ENCODE measurements at places on chromosomes 2 and 18.

DNA sequence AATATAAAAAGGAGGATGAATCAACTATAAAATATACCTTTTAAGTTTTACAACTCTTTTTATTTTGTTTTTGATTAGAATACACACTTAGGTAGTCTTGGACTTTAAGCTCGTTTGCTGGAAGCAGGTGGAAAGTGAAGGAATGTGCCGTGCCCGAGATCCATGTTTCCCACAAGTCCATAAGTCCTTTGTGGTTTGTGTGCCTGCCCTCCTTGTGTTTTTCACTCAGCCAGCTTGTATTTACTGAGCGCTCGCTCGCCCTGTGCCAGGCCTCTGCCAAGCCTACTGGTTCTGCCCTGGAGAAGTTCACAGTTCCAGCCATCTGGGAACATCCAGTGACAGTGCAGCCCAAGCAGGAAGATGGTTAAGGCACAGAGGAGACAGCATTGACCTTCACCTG is 142.6 kb downstream of the MGAT5 start:
- DNase-seq: no peak

DNA sequence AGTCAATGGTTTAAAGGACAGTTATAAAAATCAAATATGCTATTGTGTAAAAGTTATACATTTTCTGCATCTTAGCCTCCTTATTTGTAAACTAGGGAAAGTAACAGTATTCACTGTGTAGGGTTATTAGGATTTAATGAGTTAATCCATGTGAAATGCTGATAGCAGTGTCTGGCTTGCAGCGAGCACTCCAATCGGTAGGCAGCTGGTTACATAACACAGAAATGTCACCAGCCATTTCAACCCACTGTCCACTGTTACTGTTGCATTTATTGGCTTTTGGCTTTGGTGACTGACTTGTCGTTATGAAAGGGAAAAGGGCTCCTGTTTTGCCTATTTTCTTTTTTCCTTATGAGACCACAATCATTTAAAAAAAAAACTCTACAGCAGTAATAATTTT is 38.9 kb downstream of the ID2 start:
- DNase-seq: no peak

DNA sequence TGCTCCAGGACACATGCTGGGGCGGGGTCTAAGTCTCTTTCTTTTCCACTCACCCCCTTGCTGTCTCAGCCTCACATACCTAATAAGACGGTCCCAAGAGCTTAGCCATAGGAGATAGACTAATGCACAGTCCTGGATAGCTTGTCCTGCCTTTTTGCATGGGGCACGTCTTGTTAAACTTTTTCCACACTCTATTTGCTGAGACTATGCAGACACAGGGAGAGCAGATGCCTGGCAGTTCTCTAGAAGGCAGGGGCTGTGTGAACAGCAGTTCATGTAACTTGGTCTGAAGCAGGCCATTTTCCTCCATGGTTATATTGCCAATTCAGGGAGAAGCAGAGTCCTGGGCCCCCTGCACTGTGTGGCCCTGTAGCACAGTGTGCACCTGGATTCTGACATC is 142.1 kb downstream of the SEPTIN10 start:
- DNase-seq: no peak

GRCh38 chr2:63786471-63786870 is 55.2 kb upstream of the UGP2 start:
- no peak for DNase-seq

- no peak for DNase-seq
These were observed 249.0 kb upstream of the TANK start for GRCh38 chr2:160911258-160911657.

DNA sequence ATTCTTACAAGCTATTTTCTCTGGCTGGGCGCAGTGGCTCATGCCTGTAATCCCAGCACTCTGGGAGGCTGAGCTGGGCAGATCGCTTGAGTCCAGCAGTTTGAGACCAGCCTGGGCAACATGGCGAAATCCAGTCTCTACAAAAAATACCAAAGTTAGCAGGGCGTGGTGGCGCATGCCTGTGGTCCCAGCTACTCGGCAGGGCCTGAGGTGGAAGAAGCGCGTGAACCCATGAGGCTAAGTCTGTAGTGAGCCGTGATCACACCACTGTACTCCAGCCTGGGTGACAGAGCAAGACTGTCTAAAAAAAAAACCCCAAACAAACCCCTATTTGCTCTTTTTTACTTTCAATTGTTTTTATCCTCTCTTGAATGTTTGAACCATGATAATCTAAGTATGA is 37.0 kb downstream of the PPP4R1 start:
- DNase-seq: no peak

DNA sequence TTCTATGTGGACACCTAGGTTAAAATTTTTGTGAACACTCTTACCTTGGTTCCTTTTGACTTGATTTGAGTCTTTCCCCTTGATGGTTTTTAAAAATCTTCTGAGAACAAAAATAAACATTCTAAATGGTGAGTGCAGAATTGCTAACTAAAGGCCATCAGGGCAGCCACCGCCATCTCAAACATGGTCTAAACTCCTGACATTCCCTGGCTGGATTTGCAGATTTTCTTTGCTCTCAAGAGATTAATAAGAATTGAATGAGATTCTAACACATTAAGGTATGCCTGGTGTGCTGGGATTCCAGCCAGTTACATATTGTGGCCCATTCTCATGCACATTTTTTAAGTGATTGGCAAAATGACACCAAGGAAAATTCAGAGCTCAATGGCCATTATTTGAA is 17.2 kb upstream of the CTDP1 start:
- no peak for DNase-seq

GRCh38 chr2:151251012-151251411 is 10.7 kb downstream of the RBM43 start:
- no peak for DNase-seq

DNA sequence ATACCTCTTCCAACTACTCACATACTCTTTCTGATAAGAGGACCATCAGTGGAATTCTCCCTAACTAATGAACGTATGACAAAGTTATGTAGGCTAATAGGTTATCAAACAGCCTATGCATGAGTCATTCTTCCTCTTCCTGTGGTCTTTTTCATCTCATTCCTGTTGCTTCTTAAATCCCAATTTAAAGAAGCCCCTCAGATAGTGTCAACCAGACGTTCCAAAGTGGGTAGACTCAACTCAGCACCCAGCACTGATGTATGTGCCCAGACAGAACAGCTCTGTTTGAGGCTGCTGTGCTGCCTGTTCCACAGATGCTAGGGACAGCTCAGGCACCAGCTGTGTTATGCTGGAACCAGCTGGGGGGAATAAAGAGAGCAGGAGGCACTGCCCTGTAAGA is 52.6 kb downstream of the CXCR4 start:
- no peak for DNase-seq

GRCh38 chr2:167955264-167955906 is 292.0 kb downstream of the STK39 start:
- DNase-seq: no peak

DNA sequence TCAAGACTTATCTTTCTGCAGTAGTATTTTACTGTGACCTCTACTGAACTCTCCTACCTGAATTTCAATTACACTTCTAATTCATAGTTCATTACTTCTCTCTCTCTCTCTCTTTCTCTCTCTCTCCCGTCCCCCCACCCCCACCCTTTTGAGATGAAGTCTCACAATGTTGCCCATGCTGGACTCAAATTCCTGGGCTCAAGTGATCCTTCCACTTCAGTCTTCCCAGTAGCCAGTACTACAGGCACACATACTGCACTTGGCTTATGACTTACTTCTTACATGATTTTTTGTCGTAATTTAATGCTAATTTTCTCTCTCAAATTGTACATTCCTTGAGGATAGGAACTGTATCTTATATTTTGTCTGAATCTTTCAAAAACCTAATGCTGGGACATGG is 6.0 kb upstream of the HIBCH start:
- DNase-seq: no peak

DNA sequence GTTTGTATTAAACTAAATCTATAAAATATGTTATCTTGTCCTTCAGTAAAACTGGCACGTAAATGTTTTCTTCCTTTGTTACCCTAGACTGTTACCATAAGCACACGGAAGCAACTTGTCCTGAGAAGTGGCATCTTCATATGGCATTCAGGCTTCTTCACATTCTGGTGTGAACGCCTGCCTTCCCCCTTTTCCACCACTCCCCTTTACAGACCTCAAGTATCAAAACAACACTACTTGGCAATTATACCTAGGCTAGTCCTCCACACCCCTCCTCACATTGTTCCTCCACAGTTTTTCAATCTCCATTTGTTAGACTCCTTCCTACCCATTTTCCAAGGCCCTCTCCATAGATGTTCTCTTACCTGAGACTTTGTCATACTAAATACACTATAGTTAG is 2.9 kb downstream of the MEX3C start:
- DNase-seq: no peak

GRCh38 chr18:2258954-2259353 is 312.4 kb downstream of the METTL4 start:
- no peak for DNase-seq

DNA sequence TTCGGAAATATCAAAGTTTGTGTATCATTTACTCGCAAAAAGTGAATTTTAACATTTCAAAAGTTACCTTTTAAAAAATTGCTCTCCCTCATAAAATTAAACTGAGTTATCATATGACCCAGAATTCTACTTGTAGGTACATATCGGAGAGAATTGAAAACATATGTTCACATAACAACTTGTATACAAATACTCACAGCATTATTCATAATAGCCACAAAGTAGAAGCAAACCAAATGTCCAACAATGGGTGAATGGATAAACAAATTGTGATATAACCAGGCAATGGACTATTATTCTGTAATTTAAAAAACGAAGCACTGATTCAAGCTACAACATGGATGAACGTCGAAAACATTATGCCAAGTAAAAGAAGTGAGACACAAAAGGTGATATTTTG is 412.0 kb upstream of the TCF4 start:
- DNase-seq: no peak

GRCh38 chr18:46659484-46659883 is 2.5 kb upstream of the LOXHD1 start:
- DNase-seq: no peak

DNA sequence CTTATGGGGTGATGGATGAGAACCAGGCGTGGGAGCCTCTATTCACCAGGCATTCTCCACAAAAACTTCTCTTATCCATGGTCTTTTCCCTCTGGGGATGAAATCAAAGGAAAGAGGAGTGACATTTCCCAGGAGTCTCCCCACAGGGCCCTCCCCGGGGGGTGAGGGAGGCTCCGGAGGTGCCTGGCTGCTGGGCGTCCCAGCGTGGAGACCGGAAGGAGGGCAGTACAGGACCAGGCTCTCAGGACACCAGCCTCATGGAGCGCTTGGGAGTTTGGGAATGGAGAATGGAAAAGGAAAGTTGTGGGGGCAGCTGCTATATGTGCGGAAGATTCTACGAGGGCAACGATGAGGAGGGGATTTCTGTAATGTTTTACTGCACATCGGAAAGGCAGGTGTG is 22.1 kb downstream of the CIB4 start:
- DNase-seq: no peak

DNA sequence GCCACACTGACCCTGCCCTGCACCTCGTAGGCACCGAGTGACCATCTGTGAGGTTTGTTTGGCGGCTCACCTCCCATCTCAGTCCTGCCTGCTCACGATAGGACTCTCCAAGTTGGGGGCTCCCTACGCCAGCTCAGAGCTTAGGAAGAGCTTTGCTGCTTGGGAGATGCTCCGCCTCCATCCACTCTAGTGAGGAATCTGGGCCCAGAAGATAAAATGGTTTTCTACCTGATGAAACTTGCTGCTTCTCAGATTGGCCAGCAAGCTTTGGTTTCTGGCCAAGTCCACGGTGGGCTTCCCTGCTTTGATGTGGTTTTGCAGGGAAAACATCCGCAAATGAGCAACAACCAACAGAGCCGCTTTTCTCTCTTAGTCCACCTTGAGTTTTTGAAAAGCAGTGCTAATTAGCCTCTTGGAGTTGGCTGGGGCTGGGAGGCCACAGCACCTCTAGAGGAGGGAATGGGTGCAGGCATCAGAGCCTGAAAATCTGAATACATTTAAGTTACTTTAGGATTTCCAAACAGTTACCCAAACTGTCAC is 42.2 kb downstream of the THNSL2 start:
- DNase-seq: no peak

DNA sequence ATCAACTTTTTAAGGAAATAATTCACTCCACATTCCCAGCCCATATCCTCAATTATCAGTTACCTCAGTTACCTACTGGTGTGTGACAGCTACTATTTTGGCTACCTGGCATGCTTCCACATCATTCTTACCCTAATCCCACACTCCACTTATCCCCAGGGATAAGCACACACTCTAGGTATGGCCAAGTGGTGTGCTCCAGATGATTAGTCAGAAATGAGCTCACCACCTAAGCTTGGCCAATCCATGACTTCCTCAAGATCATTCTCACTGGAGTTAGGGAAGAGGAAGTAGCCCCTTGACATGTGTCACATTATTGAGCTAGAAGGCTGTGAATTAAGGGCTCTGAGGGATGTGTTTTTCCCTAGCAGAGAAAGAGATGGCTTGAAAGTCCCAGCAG is 20.9 kb upstream of the SMAD4 start:
- no peak for DNase-seq

GRCh38 chr2:210477496-210477895 is 937 bp upstream of the LANCL1 start:
- DNase-seq: no peak

DNA sequence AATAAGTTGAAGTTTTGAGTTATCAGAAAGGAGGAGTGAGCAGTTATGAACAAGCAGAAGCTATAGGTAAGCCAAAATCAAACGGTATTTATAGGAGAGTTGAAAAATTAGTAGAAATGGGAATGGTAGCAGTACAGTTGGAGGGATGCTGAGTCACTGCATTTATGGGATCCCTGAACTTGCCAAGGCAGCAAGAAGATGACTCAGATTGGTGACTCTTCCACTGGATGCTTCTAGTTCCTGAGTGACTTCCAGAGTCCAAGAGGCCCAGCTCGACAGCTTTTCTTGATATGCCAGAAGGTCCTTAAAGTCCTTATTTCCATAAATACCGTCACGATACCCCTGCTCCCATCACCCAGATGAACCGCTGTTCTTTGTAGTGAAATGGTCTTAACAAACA is 31.1 kb upstream of the ACTR3 start:
- no peak for DNase-seq

- no peak for DNase-seq
These were observed 14.1 kb downstream of the KLF11 start for GRCh38 chr2:10057231-10058107.

DNA sequence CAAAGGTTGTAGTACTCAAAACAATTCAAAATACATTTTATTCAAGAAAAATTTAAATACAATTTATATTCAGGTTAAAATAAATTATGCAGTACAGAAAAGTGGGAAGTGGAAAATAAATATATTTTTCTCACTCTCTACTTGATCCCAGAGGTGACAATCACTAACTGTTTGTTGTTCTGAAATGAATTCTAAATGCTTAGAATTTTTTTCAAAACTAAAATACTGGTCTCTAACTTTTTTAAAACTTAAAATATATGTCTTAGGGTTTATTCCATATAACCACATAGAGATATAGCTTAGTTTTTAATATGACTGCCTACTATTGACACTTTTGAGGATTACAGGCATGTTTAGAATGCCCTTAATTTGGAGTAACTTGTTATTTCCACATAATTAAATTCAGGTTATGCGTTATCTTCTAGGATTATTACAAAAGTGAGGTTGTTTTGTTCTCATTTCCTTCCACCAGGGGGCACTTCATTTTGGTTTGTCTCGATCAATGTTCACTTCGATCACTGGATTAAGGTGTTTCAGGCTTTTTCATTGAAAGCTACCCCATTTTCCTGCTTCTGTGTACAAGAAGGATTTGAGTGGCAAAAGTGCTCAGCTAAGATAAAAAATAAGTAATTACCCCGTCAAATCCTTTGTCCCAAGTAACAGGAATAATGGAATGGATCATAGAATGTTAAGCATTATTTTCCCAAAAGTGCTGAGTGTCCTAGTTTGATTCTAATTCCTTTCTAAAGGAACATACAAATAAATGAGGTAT is 27.1 kb upstream of the TFPI start:
- DNase-seq: no peak

Data from activated T-cell treated with anti-CD3 and anti-CD28 coated beads for 4 hours (primary cell).